AG09309 (cell line): ENCODE measurements at places on chromosomes 4 and X.

GRCh38 chr4:88457307-88458103, 586 bp downstream of the HERC5 start:
- no peak for DNase-seq

- no peak for DNase-seq
Measured at GRCh38 chr4:1310796-1311631, 21.3 kb downstream of the MAEA start.

- DNase-seq: no peak
Measured at GRCh38 chr4:175805846-175806245, 6.2 kb downstream of the GPM6A start.

GRCh38 chrX:152641256-152641875, 3.7 kb downstream of the GABRQ start:
- no peak for DNase-seq

- DNase-seq: no peak
Measured at GRCh38 chr4:179028321-179028720, 1586.1 kb upstream of the AGA start.

DNA sequence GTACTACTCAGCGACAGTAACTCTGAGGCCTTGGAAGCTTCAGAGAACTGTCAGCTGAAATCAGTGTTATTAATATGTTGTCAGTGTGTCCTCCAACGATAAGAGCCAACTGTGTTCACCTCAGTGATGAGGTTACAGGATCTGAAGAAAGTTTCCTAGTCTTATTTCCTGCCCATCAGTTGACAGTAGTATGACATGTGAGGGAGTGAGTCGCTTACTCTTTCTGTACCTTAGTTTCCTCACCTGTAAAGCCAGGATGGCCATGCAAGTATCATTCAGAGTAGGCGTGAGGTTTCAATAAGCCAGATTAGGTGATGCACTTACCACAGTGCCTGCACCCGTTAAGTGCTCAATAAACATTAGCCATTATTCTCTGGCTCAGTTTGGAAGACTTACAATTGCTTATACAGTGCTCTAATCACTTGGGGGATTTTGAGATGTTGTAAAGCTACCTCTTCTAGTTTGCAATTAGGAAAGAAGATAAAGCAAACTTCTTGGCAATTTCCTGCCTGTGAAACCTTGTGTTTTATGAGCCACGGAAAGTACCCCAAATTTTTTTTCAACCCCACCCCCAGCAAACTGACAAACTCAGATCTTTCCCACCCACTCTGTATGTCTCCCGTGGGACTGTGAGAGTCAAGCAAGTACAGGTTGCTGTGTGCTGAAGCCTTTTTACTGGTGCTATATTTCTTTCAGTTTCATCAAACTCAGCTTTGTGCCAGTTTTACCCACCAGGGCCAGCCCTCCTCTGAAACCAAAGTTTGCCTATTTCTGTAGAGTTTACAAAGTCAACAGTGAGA, 62.2 kb downstream of the ANXA3 start:
- DNase-seq: no peak

- DNase-seq: no peak
Measured at GRCh38 chrX:130105244-130105643, 5.1 kb downstream of the ELF4 start.

- no peak for DNase-seq
Measured at GRCh38 chr4:58957711-58958110, 1847.5 kb upstream of the IGFBP7 start.

DNA sequence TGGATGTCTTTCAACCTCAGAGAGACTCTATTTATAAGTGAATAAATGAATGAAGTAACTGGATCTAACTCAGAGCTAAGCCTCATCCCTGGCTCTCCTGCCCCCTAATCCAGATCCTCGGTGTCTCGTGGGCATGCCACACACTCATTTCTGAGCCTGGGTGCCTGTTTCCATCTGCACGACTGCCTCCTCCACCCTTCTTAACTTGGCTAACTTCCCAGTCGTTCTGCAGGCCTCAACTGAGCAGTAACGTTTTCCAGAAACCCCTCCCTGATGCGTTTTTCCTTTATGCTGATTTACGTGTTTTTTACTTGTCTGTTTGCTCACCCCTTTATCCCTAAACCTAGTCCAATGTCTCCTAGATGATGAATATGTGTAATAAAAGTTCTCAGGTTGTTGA, 186.9 kb upstream of the HS3ST1 start:
- no peak for DNase-seq

DNA sequence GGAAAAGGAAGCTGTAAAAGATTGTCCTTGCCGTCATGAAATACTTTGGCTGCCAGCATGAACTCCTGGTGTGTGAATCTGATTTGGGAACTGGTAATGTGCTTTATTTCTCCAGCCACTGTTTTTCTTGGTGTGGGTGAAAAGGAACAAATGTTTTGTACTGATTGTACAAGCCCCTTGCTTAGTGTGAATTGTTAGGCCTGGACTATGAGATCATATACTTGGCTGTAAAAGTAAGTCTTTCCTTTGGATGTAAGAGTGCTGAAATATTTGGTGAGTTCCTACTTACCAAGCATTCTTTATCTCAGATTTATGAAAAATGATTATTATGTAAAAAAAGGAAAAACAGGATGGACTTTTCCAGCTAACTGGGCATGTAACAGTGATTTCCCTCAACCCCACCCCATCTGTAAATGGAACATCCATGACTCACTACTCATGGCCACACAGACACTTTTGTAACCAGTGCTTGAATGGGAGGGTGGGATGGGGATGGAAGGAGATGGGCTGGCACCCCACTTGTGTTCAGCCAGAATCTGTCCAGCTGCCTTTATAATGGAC, 6.3 kb downstream of the FNIP2 start:
- DNase-seq: no peak

- DNase-seq: no peak
Measured at GRCh38 chr4:8050555-8051206, 107.9 kb downstream of the ABLIM2 start.

DNA sequence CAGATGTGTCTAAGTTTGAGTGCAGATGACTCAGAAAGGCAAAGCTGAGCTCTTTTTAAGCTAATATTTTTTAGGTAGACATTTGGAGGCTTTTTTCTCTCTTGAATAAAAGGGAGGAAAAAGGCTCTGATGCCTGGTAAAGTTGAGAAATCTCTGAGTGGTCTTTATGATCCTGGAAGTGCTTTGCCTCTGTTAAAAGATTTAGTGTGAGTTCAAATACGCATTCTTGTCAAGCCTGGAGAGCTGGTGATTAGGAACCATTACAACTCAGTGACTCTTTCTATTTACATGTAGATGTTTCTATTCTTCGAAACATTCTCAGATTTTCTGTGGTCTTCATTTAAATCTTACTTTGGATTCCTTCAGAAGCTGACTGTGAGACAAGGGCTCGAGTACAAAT, 143.4 kb upstream of the MED14 start:
- no peak for DNase-seq

GRCh38 chr4:156336511-156336910, 382.8 kb upstream of the CTSO start:
- no peak for DNase-seq

- peak; percentile 8 for DNase-seq
Measured at GRCh38 chrX:2423282-2423681, 77.5 kb downstream of the DHRSX start.

- no peak for DNase-seq
Measured at GRCh38 chr4:159689526-159689925, 586.6 kb downstream of the RAPGEF2 start.

- no peak for DNase-seq
Measured at GRCh38 chr4:125838924-125839323, 524.2 kb downstream of the FAT4 start.

DNA sequence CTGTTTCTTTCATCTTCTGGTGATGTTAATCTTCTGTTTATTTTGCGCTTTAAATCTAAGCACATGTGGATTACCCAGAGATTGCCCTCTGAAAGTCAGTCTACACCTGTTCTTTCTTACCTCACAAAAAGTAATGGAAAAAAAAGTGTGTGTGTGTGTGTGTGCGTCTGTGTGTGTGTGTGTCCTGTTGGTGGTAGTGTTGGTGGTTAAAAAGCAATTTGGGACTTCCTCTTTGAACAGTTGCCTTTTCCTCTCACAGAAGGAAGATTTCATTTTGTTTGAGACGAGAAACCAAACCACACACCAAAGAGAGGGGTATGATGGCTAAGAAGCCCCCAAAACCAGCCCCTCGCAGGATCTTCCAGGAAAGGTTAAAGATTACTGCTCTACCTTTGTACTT, at the start of gene STAP1:
STAP1 (plus strand) TSS at position 235 of the 400 bp plus-strand sequence; CDS start at position 318, 83 bp downstream.
- no peak for DNase-seq

DNA sequence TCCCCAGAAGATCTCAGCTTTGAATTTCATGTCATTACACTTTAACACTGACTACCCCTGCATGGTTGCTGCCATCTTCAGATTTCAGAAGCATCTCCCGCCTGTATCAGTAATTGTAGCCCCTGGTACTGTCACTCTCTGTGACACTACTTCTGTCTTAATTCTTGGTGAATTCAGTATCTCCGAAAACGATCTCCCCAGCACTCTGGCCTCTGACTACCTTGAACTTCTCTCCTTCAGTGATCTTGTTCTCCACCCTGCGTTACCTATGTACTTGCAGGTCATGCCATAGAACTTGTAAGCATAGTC, 53.8 kb upstream of the ABCG2 start:
- DNase-seq: no peak

GRCh38 chr4:100838286-100838685, 320.5 kb upstream of the EMCN start:
- no peak for DNase-seq
